ENCODE measurements at places on chromosomes 1 and 21.

DNA sequence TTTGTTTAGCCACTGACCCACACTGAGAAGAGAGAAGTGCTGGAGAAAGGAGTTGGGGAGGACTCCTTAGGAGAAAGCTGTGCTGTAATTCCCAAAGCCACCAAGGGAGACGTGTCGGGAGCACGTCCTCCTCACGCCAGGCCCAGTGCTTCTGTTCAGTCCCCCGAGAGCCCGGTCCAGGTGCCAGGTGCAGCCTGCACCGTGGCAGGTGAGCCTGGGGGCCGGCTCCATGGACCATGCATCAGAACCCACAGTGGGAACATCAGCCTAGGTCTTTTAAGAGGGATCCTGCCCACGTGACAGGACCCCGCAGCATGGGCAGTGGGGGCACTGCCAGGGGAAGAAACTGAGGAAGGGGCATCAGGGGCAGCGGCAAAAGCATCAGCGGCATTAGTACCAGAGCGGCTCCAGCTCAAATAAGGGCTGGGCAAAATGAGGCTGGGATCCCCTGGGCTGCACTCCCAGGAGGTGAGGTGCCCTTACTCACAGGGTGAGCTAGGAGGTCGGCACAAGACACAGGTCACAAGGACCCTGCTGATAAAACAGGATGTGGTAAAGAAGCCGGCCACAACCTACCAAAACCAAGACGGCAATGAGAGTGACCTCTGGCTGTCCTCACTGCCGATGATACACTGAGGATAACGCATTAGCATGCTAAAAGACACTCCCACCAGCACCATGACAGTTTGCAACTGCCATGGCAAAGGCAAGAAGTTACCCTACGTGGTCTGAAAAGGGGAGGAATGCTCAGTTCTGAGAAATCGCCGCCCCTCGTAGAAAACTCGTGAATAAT is 24.6 kb upstream of the PRDM15 start:
- no peak for DNase-seq

DNA sequence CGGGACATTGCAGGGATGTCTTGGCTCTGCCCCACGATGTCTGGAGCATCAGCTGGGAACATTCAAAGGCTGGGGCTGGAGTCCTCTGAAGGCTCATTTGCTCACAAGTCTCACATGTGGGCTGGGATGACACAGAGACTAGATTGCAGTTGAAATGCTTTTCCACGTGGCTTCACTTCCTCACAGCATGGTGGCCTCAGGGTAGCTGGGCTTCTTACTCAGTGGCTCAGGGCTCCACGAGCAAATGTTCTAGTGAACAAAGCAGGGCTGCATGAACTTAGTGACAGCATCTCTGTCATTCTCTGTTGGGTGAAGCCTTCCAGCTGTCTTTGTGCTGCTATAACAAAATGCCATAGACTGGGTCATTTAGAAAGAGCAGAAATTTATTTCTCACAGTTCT is 247.0 kb upstream of the POU3F1 start:
- no peak for DNase-seq

DNA sequence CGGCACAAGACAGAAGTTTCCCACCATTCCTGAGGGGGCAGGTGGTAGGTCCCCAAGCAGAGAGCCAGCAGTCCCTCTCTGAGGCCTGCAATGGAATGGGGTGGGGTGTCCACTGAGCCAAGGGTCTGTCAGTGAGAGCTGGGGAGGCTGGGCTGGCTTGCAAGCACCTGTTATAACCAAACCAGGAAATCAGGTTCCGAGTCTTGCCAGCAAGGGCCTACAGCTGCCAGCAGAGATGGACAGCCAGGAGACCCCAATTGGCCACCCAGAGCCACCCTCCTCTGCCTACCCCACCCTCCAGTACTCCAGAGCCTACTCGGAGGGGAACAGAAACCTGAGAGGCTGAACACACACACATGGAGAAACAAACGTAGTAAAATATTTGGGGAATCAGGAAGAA is 32.2 kb downstream of the PSEN2 start:
- DNase-seq, result no peak

GRCh38 chr1:5920201-5920600 is 72.0 kb downstream of the NPHP4 start:
- no peak for DNase-seq

- DNase-seq, result no peak
Measured at GRCh38 chr1:89692601-89693521, 59.9 kb downstream of the LRRC8C start.

GRCh38 chr1:7538033-7538432 is 233.1 kb upstream of the VAMP3 start:
- no peak for DNase-seq

DNA sequence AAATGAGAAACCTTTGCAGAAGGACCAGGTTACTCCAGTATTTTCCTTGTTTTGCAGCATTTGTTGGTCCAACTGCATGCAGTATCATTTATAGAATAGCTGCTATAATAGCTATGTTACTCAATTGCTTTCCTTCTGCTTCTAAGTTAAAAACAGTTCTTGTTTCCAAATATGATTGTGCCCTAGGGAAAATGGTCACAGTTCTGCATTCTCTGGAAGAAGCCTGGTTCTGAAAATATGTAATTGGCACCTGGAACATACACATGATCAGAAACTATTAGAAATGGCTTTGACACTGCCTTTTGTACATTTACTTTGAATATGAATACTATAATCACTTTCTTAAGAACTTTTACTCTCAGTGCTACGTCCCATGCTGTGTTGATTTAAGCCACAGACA is 33.6 kb downstream of the HENMT1 start:
- no peak for DNase-seq

DNA sequence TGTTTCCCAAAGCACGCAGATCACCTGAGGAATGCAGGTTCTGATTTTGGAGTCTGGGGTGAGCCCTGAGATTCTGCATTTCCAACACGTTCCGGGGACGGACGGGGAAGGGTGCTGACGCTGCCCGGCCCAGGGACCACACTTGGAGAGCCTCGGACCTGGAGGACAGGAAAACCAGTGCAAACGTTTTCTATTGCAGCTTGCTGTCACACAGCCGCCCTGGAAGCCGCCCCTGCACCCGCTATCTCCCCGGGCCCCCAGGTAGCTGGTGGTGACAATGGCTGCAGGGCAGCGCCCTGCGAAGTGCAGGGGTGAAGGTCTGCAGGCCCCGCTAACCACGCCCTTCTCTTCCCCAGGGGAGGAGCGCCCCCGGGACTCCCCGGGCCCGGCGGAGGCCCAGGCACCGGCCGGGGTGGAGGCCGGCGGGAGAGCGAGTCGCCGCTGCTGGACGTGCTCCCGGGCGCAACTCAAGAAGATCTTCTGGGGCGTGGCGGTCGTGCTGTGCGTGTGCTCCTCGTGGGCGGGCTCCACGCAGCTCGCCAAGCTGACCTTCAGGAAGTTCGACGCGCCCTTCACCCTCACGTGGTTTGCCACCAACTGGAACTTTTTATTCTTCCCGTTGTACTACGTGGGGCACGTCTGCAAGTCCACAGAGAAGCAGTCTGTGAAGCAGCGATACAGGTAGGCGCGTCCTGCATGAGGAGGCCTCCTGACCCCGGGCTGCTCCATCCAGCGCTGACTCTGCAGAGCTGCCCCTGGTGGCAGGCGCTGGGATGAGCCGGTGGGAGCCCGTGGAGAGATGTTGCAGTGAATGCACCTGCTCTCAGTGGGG is 142.0 kb upstream of the COA6 start:
- no peak for DNase-seq

- peak; percentile 81 for DNase-seq
Measured at GRCh38 chr1:20551945-20552727, at the start of gene FAM43B. FAM43B (plus strand) TSS chr1:20552573; CDS start chr1:20552974, 401 bp downstream.

DNA sequence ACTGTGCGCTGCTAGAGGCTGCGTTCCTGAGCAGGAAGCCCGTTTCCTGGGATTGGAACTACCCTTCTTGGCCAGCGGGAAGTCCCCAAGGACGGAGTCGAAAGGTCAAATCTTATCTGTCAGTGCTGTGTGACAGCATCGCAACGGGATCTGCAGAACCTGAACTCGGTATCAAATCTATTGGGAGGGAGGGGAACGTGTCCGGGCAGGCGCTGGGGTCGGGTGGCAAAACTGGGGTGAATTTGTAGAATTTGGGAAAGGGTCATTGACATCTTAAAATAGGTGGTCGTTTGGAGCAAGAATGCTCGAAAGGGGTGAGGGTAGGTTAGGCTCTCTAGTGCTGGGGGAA is 725 bp upstream of the ARPC5 start:
- DNase-seq, result no peak

DNA sequence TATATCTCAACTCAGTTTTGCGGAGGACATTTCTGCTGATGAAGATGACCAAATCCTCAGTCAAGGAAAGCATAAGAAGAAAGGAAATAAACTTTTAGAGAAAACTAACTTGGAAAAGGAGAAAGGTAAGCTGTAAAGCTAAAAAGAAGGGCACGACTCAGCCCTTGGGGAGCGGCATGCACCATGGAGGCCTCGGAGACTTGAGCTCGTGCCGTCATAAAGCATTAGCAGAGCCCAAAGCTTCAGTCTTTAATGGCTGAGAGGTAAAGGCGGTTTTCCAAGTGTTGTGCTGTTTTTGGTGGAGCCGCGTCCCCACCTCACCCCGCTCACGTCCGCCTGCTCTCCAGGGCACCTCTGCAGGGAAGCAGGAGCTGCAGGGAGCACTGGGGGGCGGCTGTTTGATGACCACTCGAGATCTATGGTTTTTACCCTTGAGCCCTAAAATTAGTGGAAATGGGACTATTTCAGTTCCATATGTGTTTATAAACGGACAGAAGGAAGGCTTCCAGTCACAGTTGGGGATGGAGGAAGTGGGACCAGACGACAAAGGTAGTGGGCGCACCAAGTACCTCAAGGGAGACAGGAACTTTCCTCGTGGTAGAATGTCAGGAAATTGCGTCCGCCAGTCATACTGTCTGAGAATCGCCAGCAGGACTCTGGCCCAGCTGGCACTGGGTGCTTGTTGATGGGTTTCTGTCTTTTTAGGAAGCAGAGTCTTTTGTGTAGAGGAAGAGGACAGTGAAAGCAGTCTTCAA is 27.6 kb downstream of the RRP1B start:
- no peak for DNase-seq

GRCh38 chr1:17161137-17161740 is 42.0 kb upstream of the PADI2 start:
- DNase-seq, result no peak

- no peak for DNase-seq
Measured at GRCh38 chr1:101485712-101486111, 248.9 kb downstream of the S1PR1 start.

DNA sequence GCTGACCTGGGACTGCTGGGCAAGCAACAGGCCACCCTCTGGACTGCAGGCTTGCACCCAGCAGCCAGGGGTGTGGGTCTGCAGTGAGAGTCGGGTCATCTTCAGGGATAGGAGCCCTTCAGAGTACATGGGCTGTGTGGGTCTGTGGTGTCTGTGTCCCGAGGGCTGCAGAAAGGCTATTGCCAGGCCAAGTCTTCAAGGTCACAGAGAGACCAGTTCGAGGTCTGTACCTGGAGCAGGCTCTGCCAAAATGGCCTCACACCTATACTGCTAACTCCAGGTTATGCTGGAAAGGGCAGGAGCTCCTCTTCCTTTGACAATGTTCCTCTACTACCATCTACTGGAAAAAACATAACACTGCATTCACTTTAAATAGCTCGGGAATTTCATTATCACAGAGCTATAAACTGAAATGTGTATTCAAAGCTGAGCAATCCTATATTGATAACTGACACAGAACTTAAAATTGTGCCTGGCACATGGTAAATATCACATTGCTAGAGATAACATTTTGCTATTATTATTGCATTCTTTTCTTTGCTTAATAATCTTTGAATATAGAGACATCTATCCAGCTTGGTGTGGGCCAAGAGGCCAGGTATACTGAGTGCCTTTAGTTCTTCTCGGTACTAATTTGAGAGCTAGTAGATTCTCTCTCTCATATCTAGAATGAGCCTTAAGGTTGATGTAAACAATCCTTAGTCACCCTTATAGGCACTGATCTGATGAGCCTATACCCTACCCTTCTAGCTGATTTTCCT is 6.9 kb upstream of the DNAH14 start:
- peak; percentile 11 for DNase-seq

GRCh38 chr1:180562640-180563025 is 3.9 kb downstream of the OVAAL start:
- DNase-seq, result no peak

GRCh38 chr1:117169871-117170596 is 40.7 kb downstream of the VTCN1 start:
- no peak for DNase-seq

- no peak for DNase-seq
Measured at GRCh38 chr21:32240851-32241687, 37.8 kb downstream of the MIS18A start.

DNA sequence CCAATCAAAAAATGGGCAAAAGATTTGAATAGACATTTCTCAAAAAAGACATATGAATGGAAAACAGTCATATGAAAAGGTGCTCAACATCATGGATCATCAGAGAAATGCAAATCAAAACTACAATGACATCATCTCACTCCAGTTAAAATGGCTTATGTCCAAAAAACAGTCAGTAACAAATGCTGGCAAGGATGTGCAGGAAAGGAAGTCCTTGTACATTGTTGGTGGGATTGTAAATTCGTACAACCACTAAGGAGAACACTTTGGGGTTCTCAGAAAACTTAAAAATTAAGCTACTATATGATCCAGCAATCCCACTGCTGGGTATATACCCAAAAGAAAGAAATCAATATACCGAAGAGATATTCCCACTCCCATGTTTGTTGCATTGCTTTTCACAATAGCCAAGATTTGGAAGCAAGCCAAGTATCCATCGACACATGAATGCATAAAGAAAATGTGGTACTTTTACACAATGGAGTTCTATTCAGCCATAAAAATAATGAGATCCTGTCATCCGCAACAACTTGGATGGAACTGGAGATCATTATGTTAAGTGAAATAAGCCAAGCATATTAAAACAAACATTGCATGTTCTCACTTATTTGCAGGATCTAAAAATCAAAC is 17.9 kb downstream of the GBP5 start:
- DNase-seq, result no peak

DNA sequence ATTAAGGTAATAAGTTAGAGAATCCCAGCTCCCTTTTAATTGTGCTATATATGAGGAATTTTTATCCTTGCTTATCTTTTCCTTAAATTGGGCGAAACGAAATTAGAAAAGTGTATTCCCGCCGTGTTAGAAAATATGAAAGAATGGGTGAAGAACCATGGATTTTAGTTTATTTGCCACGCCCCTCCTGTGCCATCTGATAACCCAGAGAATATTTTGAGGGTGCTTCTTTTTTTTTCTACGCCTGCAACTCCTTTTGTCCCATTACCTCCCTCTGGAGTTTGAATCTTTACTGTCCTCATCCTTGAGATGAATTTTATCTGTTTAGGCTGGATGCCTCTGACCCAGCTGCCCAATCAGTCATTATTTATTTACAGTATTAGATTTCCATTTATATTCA is 1.6 kb downstream of the TLCD4 start:
- DNase-seq, result no peak

DNA sequence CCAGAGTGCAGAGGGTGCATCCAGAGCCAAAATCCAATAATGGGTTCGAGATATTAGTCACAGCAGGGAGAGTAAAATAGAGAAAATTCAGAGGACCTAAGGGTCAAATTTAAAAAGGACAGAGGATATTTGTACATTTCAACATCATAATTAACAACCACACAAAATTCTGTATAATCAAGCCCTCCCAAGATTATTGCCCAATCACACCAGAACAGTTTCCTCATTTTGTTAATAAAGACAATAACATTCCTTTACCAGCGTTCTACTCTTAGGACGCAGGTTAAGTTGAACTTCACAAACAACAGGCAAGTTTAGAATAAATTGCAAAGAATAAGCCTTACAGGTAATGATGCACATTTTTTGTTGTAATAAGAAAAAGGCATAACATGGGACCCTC is 462.8 kb downstream of the PTPRC start:
- no peak for DNase-seq
